ENCODE measurements at places on chromosomes 16 and 17.

GRCh38 chr17:41806685-41807445, 4.9 kb downstream of the P3H4 start:
- no peak for DNase-seq

DNA sequence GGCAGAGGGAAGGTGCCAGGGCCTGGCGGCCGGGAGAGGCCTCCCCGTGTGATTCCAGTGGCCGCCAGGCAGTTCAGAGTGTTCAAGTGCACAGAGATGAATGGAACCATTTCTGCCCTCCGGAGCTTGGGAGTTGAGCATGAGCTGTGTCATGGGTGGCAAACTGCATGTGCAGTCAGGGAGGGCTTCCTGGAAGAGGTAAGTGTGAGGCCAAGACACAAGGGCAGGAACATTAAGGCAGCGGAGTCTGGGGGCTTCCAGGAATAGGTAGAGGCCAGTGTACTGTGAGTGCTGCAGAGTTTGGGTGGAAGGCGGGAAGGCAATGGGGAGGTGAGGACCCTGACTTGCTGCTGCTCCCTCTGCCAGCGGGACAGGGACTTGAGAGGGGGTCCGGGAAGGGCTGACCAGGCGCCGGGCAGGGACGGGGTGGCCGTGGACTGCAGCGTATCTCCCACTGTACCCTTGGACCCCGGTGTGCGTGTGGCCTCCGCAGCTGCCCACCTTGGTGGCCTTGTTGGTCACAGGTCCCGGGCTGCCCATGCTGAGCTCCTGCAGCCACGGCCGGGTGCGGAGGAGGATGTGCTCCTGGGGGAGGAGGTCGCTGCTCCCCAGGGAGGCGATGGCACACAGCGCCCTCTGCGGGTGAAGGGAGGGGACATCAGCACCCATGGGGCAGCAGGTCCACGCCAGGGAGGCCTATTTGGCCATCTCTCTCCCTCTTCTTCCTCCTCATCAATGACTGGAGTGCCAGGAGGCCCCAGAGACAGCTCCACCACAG, 7.5 kb upstream of the CEP131 start:
- no peak for DNase-seq

- no peak for DNase-seq
Observed at GRCh38 chr16:324451-325334, 27.8 kb downstream of the AXIN1 start.

GRCh38 chr16:87407511-87408112, 15.5 kb downstream of the MAP1LC3B start:
- DNase-seq: no peak

- DNase-seq: no peak
Observed at GRCh38 chr17:65079489-65079900, 23.0 kb upstream of the GNA13 start.

DNA sequence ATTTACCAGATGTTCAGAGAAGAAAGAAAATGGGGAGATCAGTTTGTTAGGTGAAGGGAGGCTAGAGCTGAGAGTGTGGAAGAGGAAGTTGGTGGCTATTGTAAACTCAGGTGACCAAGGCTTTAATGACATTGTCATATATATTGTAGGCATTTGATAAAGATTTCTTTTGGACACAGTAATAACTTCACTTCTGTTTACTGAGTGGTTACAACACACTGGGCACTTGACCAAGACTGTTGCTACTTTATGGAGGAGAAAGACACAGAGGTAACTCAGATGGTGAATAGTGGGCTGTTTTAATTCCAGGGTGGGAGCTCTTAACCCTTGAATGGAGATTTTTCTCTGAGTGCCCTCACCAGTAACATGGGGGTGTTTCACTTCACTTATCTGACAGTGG, 46.0 kb downstream of the TNRC6A start:
- DNase-seq: peak; percentile 94

- DNase-seq: no peak
Observed at GRCh38 chr17:9421525-9421924, 154.1 kb downstream of the STX8 start.

GRCh38 chr17:80755650-80756405, 211.2 kb downstream of the RPTOR start:
- DNase-seq: no peak

DNA sequence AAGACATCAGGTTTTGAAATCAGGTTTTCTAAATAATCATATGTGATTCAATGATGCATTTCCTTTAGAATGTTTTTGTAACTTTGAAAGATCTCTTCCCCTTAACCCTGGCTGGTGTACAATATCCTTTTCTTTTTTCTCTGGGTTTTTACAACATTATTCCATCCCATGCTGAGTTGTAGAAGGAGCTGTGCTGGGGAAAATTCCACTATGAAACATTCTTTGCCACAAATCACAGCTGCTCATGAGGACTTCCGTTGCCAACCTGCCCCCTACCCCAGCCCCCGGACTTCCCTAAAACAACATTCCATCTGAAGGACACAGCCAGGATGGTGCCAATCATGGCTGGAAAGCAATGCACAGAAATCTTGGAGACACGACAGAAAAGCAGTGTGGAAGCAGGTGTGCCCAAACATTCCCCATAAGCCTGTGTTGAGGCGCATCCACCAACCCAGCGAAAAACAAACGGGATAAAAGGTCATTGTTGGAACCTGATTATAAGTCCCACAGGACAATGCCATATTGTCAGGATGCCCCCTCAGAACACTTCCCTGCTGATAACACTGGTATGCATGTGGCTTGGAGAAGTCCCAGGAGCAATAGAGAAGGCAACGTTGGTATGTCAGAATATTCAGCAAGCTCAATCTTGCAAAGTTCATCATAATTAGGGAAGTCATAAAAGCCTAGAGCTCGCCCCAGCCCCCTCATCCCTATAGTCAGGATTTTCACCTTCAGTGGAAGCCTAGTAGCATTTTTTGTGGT, 475.0 kb downstream of the HS3ST3B1 start:
- no peak for DNase-seq

DNA sequence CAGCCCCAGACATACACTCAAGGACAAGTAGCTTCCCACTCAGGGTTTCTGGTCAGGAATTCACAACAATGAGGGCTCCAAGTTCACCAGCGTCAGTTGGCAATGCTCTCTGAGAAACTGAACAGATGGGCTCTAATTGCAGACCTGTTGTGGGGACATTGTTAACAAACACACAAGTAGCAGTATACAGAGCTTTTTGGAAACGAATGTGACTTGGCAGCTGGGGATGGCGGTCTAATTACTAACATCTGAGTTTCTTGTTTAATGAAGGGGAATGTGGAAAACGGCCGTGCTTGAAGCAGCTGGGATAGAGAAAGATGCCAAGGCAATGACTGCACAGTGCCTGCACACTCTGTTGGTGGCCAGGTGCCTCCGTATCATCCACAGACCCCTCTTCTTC, 316.1 kb upstream of the IRX3 start:
- DNase-seq: no peak
